ENCODE measurements at places on chromosomes 6 and 20.

GRCh38 chr6:109296971-109297372 lies 85.3 kb downstream of the CD164 start:
- no peak for DNase-seq

GRCh38 chr6:85470023-85470410 lies 20.1 kb downstream of the NT5E start:
- no peak for DNase-seq

DNA sequence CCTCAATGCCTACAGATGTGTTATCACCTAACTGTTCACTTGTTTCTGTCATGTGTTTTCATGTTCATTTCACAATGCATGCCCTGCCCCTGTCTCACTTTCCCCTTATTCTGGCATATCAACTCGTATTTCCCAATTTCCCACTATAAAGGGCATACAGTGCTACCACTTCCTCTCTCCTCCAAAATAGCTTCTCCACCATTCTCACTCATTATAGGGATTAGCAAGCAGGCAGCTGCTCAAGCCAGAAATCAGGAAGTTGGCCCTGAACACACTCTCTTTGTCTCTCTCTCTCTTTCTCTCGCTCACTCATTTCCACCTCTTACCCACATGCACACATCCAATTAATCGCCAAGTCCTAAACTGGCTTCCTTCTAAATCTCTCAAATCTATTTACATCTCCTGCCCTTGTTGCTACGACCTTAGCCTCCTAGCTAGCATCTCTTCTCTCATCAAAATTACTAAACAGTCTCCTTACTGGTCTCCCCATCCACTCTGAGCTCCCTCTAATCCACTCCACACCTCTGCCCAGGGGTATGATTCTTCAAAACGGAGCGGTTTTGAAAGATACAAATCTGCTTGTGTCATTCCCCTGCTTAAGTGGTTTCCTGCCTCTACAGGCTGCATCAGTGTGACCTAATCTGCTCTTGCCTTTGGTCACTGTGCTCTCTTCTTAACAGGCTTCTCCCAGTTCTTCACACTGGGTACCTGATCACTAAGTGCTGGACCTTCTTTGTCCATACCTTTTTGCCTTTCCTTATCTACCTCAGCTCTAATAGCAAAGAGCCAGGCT lies 196.2 kb downstream of the BTBD9 start:
- no peak for DNase-seq

GRCh38 chr6:13303668-13304017 lies 24.7 kb downstream of the TBC1D7 start:
- DNase-seq, result no peak

DNA sequence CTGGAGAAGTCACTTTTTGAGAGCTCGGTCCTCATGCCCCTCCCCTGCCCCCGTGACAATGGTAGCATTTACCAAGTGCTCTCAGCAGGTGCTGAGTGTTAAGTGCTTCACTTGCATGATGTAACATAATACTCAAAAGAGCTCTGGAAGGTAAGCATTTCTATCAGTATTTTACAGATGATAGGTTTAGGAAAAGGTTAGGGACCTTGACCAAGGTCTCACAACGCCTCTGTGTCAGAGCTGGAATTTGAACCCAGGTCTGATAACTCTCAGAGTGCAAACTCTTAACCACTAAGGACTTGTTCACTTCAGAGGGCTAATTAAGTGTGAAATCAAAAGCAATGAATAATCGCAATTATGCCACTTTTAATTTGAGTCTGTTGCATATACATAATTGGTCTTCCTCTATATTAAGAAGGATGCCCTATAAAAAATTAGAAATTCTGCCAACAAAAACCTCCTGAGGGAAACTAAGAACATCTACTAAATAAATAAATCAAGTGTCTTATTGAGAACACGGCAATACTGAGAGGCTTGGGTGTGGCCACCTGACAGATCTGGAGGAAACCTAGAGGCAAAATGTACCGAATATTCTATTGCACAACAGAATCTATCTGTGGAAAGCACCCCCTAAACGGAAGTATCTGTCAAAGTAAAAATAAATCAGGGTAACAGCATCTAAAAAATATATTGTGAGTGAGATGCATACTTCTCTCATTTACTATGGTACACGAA lies 109.8 kb downstream of the BACH2 start:
- DNase-seq, result no peak

- no peak for DNase-seq
Observed at GRCh38 chr6:152161501-152161900, 354.0 kb downstream of the ESR1 start.

GRCh38 chr20:24736131-24736843 lies 212.8 kb upstream of the CST7 start:
- no peak for DNase-seq

- no peak for DNase-seq
Observed at GRCh38 chr20:4439461-4439860, 282.2 kb upstream of the PRND start.
